GM23338 (cell line): ENCODE measurements at places on chromosomes 3 and 15.

DNA sequence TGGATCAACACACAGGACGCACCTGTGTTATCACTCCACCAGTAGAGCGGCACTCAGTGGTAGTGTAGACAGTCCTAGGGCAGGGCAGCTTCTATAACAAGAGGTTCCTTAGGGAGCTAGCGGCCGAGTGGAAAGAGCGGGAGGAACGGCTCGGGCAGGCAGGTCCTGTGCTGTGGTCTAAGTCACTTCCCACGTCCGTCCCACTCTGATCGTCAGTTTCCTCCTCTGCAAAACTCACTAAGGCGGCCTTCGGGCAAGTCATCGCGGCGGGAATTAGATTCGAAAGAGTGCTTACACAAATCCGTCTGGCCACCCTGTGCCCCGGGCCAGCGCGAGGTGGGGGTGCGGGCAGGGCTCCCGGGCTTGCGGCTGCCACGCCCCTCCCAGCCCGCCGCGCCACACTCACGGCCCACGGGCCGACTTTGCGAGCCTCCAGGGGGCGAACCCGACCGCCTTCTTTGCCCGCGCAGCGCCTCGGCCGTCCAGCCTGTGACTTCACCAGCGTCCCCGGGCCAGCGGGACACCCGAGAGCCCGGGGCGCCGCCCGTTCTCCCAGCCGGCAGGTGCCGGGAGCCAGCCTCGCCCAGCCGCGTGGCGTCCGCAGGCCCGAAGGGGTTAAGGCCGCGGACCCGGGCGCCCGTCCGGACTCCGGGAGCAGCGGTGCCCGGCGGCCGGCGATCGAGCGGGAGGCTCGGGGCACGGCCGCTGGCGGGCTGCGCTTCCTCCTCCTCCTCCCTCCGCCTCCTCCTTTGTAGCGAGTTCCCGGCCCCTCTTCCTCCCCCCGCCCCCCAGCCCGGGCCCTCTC lies 416 bp upstream of the CORO2B start:
- DNase-seq, result peak; percentile 71

DNA sequence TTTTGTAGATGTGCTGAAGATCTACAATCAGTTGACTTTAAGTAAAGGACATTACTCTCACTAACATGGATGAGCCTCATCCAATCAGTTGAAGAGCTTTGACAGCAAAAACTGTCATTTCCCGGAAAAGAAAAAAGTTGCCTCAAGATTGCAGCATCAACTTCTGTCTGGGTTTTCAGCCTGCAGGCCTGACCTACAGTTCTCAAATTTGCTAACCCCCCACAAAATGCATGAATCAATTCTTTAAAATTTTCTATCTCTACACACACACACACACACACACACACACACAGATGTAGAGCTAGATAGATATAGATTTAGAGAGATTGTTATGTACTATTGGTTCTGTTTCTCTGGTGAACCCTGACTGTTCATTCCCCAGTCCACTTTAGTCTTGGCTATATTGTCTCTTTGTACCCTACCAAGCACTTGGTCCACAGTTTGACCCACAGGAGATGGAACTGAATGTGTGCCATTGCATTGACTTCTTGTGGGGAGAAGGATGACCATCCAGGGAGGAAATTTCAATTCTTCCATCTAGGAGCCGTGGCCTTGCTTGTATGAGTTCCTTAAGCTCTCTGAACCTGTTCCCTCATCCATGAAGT lies 228.3 kb downstream of the CLSTN2 start:
- DNase-seq, result no peak

- no peak for DNase-seq
These were observed 6.9 kb upstream of the VWA5B2 start for GRCh38 chr3:184222521-184222920.

DNA sequence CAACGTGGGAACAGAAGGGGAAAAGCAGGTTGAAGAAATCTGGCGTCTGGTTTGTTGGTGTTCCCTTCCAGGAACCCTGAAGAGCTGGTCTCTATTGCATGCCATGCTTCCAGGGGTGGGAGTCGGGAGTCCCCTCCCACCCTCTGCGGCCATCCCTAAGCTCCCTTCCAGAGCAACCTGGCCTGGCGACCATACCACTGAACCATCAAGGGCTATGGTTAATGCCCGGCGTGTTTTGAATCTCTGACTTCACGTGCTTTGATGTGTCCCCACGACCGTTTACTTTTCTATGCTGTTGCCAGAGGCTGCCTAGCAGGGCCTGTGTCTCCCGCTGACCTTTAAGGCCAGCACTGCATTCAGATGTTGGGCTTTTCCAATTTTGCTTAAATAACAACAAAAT lies 696 bp upstream of the SNRK start:
- peak; percentile 47 for DNase-seq

- peak; percentile 80 for DNase-seq
These were observed 152.2 kb downstream of the ALCAM start for GRCh38 chr3:105518806-105519418.

DNA sequence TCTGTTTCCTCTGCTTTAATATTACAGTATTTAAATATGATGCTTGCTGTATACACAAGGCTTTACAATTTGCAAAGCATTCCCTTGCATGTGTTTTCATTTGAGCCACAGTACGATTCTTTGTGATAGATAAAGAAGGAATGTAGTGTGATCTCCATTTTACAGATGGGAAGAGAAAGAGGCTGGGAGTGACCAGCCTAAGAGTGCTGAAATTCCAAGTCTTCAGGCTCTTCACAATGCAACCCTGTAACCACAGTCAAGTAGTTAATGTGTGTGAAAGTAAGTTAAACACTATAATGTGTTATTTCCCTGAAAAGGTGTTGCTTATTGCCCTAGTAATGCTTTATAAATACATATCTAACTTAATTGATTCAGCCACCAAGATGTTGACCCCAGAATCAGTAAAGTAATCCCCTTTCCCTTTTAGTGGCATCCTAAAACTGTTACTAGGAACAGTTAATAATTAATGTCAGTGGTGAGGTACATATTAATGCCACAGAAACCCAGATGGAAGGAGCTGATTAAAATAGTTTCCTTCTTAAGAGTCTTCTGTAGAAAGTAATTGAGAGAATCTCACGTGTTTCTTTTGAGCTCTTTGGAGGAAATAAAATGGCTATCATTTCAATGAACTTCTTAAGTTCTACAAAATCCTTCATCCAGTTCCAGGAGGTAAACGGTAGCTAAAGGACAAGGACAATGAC lies 110.4 kb downstream of the IL12A start:
- DNase-seq, result no peak

DNA sequence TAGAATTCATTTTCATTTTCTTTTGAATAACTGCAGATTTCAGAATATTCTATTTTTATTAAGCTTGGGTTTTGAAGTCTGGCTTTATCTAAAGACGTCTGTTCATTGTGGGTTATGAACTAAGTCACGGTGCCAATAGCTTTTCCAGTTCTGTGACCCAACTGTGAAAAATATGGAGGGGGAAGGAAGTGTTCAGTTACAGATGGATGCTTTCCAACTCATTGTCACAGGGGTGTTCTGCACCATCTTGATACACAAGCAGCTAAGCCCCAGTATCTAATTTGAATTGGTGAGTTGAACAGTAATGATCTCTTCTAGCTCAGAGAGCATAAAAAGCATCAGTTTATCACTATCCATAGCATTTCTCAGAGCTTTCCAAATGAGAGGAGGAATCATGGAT lies 710.6 kb downstream of the EDEM1 start:
- DNase-seq, result no peak

DNA sequence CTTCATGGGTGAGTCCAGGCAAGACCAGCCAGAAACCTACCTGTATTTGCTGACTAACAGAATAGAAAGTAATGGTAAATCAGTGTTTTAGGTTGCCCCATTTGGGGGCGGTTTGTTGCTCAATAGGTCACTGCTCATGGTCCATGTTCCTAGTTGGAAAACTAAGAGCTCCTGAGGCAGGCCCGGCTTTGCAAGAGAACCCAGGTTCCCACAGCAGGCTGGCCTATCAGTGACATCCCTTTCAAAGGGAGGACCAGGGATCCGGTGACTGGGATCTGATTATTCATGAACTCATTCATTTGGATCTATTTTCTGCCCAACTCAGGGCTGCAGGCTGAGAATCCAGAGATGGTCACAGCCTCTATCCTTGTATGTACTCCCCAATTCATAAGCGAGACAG lies 163.9 kb downstream of the WNT7A start:
- DNase-seq, result no peak

DNA sequence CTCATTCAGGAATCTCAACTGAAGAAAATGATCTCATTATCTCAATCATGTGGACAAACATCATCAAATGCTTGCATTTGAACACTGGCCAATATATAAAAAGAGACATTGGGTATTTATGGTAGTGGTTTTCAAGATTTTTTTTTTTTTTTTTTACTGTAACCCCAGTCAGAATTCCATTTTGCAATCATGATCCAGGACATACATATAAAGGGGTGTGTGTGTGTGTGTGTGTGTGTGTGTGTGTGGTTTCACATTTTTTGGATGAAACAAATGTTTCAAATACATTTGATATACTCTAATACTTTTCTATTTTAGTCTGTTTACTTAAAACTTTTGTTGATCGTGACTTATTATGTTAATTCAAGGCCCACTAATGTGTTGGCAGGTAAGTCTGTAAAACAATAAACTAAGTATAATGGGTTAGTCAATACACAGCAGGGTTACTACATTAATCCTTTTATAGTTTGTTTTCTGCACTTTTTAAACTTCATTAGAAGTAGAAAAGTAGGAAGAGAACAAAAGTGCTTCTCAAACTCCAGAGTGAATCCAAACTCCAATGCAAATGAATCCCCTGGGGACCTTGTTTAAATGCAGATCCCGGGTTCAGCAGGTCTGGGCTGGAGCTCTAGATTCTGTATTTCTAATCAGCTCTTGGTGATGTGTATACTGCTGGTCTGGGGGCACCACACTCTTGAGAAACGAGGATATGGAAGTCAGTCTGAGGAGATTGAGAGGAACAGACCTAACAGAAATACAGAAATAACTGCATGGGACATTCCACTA lies 17.6 kb downstream of the THRB start:
- peak; percentile 71 for DNase-seq

GRCh38 chr3:124815781-124816180 lies 71.4 kb downstream of the ITGB5 start:
- no peak for DNase-seq

GRCh38 chr15:59150185-59150584 lies 45.2 kb downstream of the CCNB2 start:
- DNase-seq, result no peak

DNA sequence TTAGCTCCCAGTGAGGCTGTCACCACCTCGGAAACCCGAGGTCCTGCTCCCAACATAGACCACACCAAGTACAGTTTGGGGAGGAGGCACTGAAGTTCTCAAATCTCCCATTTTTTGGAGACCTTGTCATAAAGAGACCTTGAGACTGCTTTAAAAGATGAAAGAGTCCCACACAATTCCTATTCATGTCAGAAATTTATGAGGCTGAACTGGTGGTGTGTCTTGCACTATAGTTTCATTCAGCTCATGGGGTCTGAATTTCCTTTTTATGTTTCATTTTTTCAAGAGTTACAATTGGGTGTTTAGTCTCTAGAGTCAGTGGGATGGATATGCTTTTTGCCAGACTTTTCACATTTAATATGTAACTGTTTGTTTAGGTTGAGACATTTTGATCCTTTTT lies 318.1 kb upstream of the LRRFIP2 start:
- DNase-seq, result no peak

GRCh38 chr3:195867631-195868335 lies 40.6 kb downstream of the TNK2 start:
- DNase-seq, result no peak

DNA sequence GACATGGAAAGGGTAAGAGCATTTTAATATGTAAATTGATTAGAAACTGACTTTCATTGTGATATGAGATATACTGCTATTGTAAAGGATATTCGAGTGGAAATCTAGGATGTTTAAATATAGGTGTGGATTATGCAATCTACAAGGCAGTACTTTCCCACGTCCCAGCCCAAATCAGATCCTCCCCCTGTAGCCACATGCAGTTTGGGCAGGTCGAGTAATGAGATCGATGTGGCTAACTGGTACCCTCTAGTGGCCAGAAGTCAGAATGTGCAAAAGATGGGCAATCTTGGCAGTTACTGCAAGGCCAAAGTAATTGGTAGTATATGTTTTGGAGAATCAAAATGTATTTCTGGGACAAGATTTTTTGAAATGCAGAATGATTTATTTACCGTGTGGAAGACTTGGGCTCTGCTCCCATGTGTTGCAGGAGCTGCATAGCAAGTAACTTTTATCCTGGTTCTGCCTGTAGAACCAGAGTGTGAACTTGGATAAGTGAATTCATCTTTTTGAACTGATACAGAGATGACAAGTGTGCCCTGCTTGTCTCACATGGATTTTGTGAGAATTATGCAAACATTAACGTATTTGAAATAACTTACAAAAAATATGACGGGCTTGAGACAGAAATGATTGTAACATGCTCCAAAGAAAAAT lies 94.5 kb upstream of the ADAMTSL3 start:
- peak; percentile 85 for DNase-seq

DNA sequence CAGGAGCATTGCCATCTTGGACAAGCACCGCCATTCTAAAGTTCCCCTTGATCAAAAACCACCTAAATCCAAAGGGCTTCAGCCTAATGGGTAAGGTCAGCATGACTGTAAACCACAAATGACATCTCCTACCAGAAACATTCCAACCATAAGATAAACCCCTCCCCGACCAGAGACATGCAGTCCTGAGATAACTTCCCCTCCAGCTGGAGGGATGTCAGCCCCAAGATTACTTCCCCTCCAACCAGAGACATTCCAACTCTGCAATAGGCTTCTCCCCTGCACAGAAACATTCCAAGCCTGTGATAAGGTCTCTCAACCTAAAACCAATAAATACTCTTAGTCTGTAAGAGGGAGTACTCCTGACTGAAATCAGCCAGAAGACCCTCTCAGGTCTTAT lies 62.7 kb upstream of the DNAJC19 start:
- DNase-seq, result no peak

GRCh38 chr3:45104715-45105711 lies 41.2 kb downstream of the CDCP1 start:
- no peak for DNase-seq

DNA sequence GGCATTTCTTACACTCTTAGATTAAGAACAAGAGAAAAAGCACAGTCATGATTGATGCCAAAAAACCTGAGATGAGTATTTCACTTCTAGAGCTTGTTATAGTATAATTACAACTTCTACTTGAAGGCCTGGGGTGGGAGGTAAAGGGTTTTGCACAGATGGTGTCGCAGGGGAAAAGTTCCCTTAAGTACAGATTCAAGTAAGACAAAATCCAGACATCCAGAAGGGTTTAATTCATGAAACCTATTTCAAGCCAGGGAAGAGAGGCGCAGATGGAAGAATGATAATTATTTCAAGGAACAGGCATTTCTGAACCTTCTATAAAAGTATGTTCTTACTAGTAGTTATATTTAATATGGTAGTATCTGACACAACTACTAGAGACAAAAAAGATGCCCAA lies 70.6 kb downstream of the TM4SF4 start:
- DNase-seq, result no peak

DNA sequence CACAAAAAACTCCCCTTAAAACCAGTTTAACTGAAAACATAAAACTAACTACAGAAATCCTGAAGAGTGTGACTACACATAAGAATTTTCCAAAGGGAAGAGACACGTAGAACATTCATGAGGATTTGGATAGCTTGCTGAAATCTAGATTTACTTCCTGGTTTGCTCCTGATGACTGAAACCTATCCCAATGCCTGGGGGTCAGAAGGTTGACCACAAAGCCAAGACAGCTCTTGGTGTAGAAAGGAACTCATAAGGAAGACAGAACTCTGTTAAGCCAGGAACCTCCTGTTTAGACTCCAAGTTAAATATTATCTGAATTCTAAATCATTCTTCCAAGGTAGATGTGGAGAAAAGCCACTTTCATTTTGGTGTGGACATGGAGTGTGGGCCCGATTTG lies 92.8 kb downstream of the TFG start:
- no peak for DNase-seq

GRCh38 chr15:42819786-42820185 lies 82.9 kb upstream of the CDAN1 start:
- no peak for DNase-seq

GRCh38 chr3:63911509-63911872 lies 692 bp downstream of the SCAANT1 start:
- DNase-seq, result no peak
